Kidney epithelial cell (primary cell): ENCODE measurements at places on chromosomes 7 and 10. TPM values are rescaled to one million over a fixed set of nuclear protein-coding genes. Genes with fewer than 3 reads are reported as not detected.

GRCh38 chr7:94436018-94436604 lies 41.4 kb downstream of the COL1A2 start:
- DNase-seq: peak; percentile 10

- no peak for DNase-seq
These were observed 185.9 kb upstream of the DKK1 start for GRCh38 chr10:52128056-52128683.

- DNase-seq: no peak
These were observed 51.9 kb upstream of the GNAT3 start for GRCh38 chr7:80563561-80564327.

DNA sequence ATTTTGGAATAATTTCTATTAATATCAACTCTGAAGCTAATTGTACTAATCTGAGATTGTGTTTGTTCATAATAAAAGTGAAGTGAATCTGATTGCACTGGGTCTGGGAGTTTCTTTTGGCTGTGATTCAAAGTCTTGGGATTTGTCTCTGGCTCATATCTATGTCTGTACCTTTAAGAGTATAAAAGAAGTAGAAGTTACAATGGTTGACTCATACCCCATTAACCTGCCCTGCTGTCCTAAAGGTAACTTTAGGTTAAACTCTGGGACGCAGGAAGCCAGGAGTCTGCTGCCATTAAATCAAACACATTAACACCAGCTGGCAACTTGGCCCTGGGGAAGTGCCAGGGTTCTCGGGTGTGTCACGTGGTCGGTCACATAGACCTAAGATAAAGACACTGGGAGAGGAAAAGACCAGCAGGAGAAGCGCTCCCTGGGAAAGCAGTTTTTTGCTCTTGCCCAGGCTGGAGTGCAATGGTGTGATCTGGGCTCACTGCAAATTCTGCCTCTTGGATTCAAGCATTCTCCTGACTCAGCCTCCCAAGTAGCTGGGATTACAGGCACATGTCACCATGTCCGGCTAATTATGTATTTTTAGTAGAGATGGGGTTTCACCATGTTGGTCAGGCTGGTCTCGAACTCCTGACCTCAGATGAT lies 17.8 kb downstream of the SCD start:
- peak; percentile 89 for DNase-seq

- no peak for DNase-seq
These were observed 40.8 kb downstream of the NRP1 start for GRCh38 chr10:33293531-33294170.

DNA sequence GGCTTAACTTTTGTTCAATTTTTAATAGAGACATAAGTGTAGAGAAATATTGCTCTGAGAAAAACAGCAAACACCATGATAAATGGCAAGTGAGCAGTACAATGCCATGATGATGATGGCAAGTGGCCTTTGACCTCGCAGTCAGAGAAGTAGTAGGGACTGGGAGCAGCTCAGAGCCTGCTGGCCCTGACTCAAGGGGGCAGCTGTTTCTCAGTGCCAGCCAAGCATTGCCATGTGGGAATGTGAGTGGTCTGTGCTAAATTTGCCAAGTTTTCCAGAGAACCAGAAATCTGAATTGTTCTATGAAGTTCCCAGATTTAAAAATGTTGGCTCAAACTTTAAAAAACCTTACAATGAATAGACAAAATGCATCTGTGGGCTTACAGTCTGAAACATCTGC lies 187.9 kb downstream of the BICC1 start:
- no peak for DNase-seq

GRCh38 chr7:117384688-117385362 lies 42.5 kb downstream of the ASZ1 start:
- no peak for DNase-seq

DNA sequence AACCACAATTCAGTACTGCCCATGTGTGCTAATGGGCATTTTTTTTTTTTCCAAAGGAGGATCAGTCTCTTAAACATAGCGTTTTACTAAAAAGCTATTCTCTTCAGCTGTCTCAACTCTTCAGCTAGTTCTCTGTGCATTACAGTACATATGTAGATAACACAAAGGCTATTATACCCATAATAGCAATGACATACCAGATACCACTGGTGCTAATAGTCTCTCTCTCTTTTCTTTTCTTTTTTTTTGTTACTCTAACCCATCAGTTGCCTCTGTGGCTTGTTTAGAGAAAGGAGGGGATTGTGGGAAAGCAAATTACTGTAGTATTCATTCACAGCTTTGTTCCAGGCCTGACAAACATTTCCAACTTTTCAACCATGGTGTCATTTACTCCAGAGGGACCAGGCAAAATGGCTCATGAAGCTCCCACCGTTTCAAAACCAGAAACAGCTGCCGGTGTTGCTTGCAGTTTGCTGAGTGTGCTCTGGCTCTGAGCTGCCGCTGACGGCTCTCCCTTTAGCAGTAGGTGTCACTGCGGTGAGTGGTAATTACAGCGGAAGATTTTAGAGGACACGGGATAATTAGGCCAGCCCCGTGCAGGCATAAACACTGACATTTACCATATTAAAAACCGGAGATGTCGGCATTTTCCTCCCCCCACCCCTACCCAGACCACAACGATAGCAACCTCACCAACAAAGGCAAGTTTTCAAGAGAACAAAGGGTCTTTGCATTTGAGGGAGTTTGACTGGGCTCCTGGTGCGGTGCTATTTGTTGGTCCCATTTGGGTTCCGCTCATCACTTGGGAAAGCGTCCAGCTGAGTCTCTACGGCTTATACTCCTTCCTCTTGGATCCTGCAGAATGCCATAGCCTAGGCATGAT lies 1005.5 kb downstream of the KCNMA1 start:
- no peak for DNase-seq

DNA sequence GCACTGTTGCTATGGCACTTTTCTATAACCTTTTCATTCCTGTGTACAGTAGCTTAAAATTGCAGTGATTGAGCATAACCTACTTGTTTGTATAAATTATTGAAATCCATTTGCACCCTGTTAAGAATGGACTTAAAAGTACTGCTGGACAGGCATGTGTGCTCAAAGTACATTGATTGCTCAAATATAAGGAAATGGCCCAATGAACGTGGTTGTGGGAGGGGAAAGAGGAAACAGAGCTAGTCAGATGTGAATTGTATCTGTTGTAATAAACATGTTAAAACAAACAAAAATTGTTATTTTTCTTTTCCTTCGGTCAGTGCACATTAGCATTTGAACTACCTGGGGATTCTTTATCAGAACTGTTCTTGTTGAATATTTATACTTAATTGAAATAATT lies 57.1 kb upstream of the BAMBI start:
- DNase-seq: no peak

GRCh38 chr10:36202881-36203280 lies 560.8 kb upstream of the FZD8 start:
- no peak for DNase-seq

DNA sequence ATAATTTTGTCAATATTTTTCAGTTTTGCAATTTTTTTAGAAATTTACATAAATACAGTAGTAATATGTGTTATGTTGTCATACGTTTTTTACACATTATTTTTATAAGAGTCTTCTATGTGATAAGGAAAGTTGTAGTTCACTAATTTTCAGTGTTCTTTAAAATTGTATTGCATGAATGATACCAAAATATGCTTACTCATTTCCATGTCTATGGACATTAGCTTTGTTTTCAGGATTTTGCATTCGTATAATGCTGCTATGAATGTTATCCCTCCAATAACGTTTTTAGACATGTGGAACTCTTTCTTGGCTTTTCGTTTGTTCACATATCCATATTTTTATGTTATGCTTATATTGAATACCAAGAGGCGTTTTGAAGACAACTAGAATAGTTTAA lies 260.0 kb downstream of the ARL4A start:
- DNase-seq: no peak

GRCh38 chr7:4689668-4690067 lies 7.6 kb downstream of the FOXK1 start:
- DNase-seq: no peak

GRCh38 chr7:50674896-50675835 lies 107.5 kb downstream of the GRB10 start:
- DNase-seq: no peak

DNA sequence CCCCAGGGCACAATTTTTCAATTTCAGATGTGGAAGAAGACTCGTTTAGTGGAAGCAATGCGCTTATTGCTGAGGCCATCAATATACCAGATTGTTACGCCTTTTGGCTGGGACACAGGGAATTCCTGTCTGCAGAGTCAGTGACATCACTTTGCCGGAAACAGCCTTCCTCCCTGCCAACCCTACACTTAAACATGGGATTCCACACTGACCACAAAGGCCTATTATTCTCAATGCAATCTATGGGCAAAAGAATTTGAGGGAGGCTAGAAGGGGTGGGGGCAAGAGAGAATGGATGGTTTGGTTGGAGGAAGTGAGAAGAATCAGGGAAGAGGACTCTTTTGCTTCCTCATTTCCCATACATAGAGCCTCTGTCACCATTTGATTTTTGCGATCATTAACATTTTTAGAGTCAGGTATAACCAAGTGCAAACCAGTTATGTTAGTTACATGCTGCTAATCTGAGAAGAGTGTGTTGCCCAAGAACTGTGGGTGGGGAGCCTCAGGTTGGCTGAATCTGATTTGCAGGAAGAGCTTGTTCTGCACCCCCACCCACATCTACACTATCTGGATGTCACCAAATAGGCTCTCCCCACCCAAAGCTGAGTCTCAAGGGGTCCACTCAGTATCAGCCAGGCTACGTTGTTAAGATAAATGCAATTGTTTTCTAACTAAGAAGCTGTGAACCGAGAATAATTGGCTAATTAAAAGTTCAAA lies 58.2 kb downstream of the ENTPD1 start:
- DNase-seq: peak; percentile 35

MEST gene
- total RNA-seq: 14.2 and 15.2 TPM in 2 replicates

DPYSL4 gene
- 15.3 and 21.5 TPM in 2 replicates for total RNA-seq

OR2A1 gene
- under 0.01 TPM in 1 of 2 replicates, not detected in the other for total RNA-seq

ASB10 gene
- total RNA-seq: not detected in 2 replicates
